ENCODE measurements at places on chromosomes 7 and 10.

DNA sequence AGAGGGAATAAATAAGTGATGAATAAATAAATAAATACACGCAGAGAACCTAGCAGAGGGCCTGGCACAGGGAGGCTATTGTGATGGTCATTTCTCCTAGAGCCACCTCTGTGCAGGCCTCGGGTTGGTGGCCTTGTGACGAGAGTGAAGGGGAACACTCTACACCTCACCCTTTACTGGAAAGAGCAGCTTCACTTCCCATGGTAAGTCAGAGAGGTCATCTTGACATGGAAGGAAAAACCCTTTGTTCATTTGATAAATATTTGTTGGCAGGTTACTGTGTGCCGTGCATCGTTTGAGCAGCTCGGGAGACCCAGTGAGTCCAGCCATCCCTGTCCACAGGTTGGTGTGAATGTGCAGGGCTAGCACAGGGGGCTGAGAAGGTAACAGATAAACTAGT lies 70.2 kb upstream of the PODXL start:
- DNase-seq, result no peak

DNA sequence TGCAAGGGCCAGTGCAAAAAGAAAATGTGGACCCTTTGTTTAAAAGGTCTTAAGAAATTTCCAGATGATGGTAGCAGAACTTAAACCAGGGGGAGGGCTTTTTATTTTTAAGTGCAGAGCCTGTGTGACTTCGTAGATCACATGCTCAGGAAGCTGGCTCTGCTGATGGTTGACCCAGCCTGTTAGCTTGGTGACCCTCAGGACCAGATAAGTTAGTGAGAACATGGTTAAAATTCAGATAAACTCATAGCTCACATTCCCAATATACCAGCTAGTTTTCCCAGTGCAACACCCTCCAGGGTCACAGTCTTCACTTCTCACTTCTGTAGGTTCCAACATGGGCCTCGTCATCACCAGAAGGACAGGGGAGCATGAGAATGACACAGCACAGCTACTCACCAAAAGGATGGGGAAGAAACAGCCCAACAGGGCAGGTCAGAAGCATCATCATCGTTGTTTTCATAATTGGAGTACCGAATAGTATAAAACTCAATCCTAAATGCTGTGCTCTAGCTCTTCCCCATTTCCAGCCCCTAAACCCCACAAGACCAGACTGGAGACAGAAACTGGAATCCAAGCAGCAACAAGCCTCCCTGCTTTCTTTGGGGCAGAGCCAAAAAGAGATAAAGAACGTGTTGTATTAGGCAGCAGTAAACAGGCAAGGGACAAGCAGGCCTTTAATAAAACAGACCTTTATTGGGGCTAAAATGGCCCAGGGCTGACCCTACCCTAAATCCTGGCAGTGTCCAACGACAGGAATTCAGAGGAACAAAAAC lies 102.2 kb upstream of the ANKRD1 start:
- no peak for DNase-seq

DNA sequence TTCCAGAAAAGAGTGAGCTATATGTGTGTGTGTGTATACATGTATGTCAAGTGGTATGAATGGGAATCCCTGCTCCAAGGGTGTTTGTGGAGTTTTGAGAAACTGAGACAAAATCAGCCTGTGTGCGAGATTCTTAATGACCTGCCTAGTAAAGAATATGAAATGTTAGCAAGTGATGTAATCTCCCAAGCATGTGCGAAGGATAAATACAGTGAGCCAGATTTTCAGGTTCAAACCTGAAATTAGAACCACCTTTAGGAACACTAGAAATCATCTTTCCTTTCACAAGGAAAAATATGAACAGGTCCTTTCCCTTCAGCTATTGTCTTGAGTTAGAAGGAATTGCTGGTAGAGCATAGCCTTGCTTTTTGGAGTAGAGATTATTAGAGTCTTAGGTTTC lies 457.6 kb downstream of the LRMDA start:
- no peak for DNase-seq

- peak; percentile 25 for DNase-seq
Measured at GRCh38 chr7:88169717-88170320, 50.0 kb downstream of the SRI start.

- DNase-seq, result no peak
Measured at GRCh38 chr7:129497156-129497555, 5.2 kb upstream of the SMKR1 start.

DNA sequence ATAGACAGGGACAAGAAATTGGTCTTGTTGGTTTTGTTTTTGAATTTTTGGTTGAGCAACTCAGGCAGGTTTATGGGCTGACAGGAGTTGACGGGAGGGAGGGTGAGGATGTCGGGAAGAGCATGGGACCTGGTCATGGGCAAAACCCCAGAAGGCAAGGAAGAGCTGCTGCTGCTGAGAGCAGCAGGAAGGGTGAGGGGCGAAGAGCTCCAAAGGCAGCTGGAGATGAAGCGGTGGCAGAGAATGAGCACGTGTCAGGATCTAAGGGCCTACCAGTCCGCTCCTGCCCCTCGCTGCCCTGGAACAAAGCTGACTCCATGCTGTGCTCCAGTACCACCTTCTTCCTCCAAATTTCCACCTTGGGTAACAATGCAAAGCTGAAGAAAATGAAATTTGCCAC lies 84.3 kb downstream of the ARHGAP22 start:
- DNase-seq, result no peak

GRCh38 chr7:156927571-156928405 lies 21.7 kb upstream of the NOM1 start:
- DNase-seq, result no peak

- no peak for DNase-seq
Measured at GRCh38 chr7:156777364-156778069, 115.5 kb downstream of the LMBR1 start.

Measured in GM03348 (cell line).